Endodermal cell (in vitro differentiated cells): ENCODE measurements at places on chromosomes 5 and 9. TPM values are rescaled to one million over a fixed set of nuclear protein-coding genes. Genes with fewer than 3 reads are reported as not detected.

GRCh38 chr5:16787278-16787677 is 148.8 kb downstream of the MYO10 start:
- no peak overlapping the region for H3K27ac ChIP-seq
- DNase-seq = no peak
- H3K4me3 ChIP-seq = no peak overlapping the region
- peaks cover 71% of the 10 kb centered on the region for H3K36me3 ChIP-seq
- no peaks in the 10 kb centered on the region for H3K4me1 ChIP-seq

DNA sequence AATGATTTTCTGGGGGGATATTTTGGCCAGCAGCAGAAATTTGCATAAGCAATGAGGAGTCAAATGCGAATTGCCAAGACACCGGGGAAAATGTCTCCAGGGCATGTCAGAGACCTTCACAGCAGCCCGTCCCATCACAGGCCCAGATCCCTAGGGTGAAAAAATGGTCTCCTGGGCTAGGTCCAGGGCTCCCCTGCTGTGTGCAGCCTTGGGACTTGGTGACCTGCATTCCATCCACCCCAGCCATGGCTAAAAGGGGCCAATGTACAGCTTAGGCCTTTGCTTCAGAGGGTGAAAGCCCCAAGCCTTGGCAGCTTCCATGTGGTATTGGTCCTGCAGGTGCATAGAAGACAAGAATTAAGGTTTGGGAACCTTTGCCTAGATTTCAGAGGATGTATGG is 534.5 kb upstream of the MEF2C start:
- no peak overlapping the region for H3K4me3 ChIP-seq
- no peaks in the 10 kb centered on the region for H3K27me3 ChIP-seq

DNA sequence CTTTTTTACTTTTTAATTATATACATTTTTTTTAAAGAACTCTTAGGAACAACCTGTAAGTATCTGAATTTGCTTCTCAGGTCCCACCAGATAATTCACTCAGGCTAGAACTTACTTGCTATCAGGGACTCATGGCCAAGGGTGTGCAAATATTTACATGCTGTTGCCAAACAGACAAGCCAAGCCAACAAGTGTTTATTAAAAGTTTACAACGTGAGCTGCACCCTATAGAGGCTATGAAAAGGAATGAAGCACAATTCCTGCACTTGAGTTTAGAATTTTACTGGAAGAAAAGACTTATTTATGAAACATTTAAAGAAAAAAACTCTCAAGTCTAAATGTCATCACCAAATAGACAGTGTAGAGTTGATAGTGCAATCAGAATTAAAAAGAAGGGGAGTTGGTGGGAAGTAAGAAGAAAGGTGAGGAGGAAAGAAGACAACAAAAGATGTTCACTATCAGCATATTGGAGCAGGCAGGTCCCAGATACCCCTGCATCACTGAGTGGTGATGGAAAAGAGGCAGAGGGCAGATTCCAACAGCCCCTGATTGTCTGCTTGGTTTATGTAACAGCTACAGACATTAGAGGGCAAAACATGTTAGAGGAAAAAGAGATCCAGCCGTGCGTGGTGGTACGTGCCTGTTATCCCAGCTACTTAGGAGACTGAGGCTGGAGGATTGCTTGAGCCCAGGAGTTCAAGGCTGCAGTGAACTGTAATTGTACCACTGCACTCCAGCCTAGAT is 32.8 kb downstream of the SH3RF2 start:
- H3K27me3 ChIP-seq = no peaks in the 10 kb centered on the region
- H3K27ac ChIP-seq = no peak overlapping the region
- no peaks in the 10 kb centered on the region for H3K36me3 ChIP-seq
- H3K4me1 ChIP-seq = no peaks in the 10 kb centered on the region
- H3K4me3 ChIP-seq = no peak overlapping the region

DNA sequence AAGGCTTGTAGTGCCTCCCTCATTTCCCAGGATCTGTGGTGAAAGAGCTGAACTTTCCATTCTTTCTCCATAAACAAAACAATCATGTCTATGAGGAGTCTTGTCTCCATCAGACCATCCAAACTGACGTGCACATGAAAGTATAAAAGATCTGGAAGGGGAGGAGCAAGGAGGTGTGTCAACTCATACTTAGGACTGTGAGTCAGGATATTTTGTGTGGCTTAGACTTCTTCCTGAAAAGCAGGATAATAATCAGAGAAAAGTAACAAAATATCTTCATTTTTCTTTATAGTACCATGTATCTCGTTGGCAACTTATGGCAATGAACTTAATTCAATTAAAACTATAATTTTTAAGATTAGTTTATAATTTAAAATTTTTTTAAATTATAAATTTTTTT is 96.0 kb upstream of the PRRC1 start:
- peaks cover 3% of the 10 kb centered on the region for H3K4me1 ChIP-seq
- peaks cover 26% of the 10 kb centered on the region for H3K36me3 ChIP-seq

- H3K36me3 ChIP-seq = no peaks in the 10 kb centered on the region
- no peak for DNase-seq
- no peak overlapping the region for H3K27ac ChIP-seq
- no peak overlapping the region for H3K4me3 ChIP-seq
These were observed 7.1 kb upstream of the PCA3 start for GRCh38 chr9:76756941-76757673.

GRCh38 chr9:127316586-127317323 is 52.2 kb downstream of the GARNL3 start:
- H3K4me1 ChIP-seq = no peaks in the 10 kb centered on the region
- no peaks in the 10 kb centered on the region for H3K36me3 ChIP-seq
- no peak overlapping the region for H3K4me3 ChIP-seq
- H3K27me3 ChIP-seq = no peaks in the 10 kb centered on the region

Gene IFNA13
- not detected in 2 replicates for total RNA-seq

- H3K27me3 ChIP-seq = no peaks in the 10 kb centered on the region
- no peak for DNase-seq
- no peaks in the 10 kb centered on the region for H3K4me1 ChIP-seq
- H3K36me3 ChIP-seq = peaks cover 72% of the 10 kb centered on the region
- H3K27ac ChIP-seq = no peak overlapping the region
These were observed 23.1 kb downstream of the ZNF346 start for GRCh38 chr5:177045631-177046030.

DNA sequence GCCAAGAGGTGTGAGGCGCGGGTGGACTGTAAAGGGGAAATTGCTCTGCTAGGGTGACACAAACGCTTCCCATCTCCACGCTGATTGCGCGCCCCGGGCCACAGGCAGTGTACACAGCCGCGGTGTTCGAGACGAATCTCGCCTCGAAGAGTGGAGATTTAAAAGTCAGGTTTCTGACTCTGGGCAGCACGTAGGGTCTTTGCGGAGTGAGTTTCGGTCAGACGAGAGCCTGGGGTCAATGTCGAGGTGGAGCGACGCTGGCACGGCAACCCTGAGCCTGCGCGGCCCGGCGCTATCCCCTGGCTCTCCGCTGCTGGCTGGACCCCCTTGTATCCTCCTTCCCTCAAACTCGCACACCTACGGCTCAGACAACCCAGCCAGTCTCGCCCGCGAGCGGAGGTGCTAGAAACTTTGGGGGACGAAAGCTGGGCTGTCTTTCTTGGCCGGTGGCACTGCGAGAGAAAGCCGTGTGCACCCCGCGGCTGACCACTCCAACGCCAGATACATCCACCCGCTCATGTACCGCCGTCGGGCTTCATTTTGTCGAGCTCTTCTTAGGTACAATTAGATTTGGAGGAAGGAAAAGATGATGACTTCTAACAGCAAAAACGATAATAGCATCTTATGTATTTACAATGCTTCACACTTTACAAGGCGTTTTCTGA is 5.4 kb upstream of the FOXB2 start:
- H3K36me3 ChIP-seq = no peaks in the 10 kb centered on the region
- H3K4me1 ChIP-seq = peaks cover 16% of the 10 kb centered on the region
- H3K4me3 ChIP-seq = peak overlapping the region; percentile 57
- H3K27ac ChIP-seq = no peak overlapping the region
- H3K27me3 ChIP-seq = peaks cover 94% of the 10 kb centered on the region
- peak; percentile 69 for DNase-seq

DNA sequence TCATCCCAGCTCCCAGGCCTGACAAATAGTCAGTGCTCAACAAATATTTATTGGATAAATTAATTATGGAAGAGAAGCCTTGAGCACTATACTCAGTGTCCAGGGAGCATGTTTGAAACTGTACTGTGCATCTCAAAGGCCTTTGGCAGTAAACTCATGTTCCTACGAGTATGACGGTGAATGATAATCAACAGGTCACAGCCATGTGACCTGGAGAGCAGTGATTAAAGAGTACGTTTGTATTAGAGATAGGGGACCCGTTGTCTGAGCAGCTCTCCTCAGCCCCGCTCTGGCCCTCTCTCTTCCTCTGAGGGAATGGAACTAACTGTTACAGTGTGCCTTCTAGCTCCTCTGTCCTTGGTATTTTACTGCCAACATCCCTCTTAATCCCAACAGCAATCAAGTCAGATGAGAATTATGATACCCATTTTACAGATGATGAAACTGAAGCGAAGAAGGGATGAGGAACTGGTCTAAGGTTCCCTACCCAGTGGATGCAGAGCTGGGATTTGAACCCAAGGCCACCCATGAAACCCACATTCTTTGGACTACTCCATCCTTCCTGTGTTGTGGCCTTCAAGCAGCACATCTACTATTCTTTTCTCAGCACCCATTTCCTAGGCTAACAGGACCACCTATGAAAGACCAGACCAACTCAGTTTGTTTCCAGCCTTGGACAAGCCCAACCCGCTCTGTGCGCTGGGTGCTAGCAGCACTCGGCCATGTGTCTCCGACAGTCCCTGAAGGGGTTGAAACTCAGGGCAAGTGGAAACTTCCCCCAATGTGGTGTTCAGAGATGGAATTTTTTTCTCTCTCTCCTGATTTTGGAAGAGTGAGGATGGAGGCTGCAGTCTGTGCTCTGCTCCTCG is 34.9 kb downstream of the SPRY4 start:
- no peaks in the 10 kb centered on the region for H3K27me3 ChIP-seq
- H3K4me1 ChIP-seq = peaks cover 12% of the 10 kb centered on the region
- no peak overlapping the region for H3K27ac ChIP-seq
- peak; percentile 34 for DNase-seq
- H3K4me3 ChIP-seq = no peak overlapping the region

GRCh38 chr5:1975898-1976765 is 93.4 kb upstream of the IRX4 start:
- no peak for DNase-seq
- H3K27me3 ChIP-seq = no peaks in the 10 kb centered on the region
- no peak overlapping the region for H3K4me3 ChIP-seq
- no peak overlapping the region for H3K27ac ChIP-seq
